ENCODE measurements at places on chromosomes 3 and 15.

DNA sequence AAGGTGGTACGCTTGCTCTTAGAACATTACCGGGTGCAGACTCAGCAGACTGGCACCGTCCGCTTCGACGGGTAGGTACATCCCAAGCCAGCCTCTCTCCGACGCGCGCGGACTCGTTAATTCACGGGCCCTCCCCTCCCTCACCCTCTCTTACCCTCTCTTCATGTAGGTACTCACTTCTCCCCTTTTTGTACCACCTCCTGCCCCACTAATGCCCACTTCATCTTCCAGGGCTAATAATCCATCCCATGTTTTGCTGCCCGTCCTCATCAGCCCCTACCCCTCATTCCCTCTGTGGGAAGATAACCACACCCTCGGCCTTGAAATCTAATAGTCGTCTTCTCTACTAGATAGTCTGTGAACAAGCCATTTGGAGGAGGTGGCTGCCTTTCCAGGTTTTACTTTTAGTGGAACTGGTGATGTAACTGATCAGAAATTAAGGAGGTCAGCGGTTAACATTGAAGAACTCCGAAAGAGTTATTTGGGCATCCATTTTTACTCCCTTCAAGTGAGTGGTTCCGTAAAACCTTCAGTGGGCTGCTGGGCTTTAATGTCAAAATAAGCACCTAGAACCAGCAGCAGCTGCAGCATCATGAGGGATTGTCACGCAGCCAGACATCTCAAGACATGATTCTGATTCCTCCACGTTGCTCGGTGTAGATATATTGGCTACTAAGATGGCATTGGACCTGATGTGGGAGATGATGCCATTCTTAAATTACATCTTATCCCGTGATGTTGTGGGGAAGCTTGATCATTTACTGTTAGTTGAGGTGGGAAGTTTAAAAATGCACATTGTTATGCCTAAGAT is 1.3 kb downstream of the FEM1B start:
- DNase-seq: no peak

DNA sequence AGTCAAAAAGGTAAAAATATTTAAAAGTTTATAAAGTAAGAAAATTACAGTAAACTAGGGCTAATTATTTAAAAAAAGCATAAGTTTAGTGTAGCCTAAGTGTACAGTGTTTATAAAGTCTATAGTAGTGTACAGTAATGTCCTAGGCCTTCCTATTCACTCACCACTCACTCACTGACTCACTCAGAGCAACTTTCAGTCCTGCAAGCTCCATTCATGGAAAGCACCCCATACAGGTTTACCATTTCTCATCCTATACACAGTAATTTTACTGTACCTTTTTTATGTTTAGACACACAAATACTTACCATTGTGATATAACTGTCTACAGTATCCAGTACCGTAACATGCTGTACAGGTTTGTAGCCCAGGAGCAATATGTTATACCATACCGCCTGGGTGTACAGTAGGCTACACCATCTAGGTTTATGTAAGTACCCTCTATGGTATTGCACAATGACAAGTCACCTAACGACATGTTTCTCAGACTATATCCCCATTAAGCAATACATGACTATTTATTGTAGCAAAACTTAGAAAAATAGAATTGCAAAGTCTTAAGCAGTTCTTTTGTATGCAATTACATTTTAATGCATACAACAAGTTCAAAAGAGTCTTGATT is 19.5 kb downstream of the AVEN start:
- DNase-seq: no peak

DNA sequence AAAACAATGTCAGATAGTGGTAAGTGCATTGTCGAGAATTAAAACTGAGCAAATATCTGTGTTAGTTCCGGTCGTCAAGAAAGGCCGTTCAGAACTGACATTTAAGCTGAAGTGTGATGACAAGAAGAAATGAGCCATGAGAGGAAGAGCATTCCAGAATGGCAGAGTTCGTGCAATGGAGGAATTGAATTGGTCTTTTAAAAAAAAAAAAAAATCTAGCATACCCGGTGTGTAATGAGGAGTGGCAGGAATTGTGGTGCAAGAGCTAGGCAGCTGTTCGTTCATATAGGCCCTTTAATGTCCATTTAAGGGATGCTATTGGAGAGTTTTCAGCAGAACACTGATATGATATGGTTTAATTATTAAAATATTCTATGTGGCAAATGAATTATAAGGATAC is 2.6 kb upstream of the GBE1 start:
- DNase-seq: no peak

- DNase-seq: no peak
These were observed 941 bp downstream of the ZBED2 start for GRCh38 chr3:111594205-111594604.

DNA sequence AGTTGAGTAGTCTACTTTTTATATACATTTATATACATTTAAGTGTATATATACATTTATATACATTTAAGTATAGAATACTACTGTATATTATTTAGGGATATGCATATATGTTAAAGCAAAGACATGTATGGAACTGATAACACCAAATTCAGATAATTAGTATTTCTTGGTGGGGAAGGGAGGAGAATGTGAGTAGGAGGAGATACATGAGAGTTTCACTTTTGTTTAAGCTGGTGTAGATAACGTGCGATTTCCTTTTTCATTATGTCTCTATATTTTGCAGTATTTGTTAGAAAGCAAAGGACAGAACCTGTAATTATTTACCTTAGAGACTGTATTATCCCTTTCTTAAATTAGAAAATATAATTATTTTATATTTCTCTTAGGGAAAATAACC is 16.6 kb upstream of the NIT2 start:
- no peak for DNase-seq

DNA sequence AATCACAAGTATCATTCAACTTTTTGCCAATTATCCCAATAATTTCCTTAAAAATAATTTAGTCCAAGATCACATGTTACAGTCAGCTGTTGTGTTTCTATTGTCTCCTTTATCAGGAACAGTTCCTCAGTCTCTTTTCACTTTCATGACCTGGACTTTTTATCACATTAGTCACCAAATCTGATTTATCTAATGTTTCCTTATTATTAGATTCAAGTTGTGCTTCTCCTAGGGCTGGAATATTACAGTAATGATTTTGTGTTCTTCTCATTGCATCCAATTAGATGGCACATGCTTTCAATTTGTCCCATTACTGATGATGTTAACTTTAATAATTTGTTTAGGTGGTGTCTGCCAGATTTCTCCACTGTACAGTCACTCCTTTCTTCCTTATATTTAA is 66.3 kb upstream of the DCBLD2 start:
- DNase-seq: no peak

DNA sequence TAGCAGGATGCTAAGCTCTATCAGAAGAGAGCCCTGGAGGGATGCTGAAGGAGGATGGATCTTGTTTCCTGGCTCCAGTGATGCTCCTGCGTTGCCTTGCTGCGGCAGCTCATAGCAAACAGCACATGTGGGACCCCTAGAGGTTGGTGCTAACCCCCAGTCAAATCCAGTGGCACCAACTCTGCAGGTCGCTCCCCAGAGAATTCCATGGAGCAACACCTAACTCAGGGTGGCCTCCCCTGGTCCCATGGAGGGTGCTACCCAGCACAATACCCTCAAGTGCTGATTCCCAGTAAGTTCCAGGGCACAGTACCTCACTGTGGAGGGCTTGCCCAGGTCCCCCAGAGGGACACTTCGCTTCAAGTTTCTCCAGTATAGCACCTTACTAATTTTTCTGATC is 231.2 kb downstream of the NEK10 start:
- no peak for DNase-seq

DNA sequence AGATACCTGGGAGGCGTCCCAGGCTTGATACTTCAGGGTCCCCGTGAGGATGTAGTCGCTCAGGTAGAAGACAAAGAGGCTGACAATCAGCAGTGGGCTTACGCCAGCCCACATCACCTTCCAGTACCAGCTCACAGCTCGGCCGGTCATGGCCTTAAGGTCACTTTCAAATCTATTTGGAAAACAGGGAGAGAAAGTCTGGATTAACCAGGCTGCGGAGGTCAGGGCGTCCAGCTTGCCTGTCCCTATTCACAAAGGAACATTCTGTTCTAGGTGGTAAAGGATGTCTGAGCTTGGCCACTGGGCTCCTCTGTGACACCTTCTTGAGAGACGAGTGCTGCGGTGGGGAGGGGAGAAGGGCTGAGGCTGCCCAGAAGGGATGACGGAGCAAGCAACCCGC is 36.5 kb downstream of the SLC6A20 start:
- DNase-seq: no peak

DNA sequence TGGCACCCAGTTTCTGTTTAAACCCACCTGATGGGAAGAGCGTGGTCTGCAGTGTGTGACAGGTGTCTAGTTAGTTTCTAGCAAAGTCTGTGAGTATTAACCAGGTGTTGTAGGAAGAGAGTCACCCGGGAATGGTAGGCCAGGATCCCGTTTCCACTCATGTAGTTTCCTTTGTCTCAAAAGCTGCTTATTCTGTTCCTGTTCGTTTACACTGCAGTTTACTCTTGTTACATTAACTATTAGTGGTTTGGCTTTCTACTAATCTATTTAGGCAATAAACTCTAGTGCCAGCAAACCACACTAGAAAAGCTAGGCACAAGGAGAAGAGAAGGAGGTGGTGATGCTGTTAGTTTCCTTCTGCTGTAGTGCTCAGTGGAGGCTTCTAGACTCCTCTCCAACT is 32.7 kb downstream of the WDR76 start:
- no peak for DNase-seq

GRCh38 chr3:110454066-110454465 is 617.5 kb upstream of the NECTIN3 start:
- no peak for DNase-seq

- DNase-seq: no peak
These were observed 128.5 kb downstream of the MYRIP start for GRCh38 chr3:39937874-39938273.

DNA sequence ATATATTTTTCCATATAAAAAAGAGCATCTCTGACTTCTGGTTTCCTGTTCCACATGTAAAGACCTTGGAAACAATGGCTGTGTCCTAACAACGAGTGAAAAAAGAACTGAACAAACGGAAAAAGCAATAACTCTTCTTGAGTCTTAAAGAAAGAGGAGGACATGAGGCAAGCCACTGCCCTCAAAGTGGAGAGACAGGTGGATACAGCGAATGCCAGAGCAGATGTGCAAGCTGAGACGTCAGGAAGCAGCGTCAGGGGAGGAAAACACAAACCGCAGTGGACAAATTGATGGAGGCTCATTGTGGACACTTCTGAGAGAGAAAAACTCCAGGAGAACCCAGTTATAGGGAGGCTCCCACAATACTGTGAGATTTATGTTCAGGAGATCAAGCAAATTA is 208.0 kb upstream of the MME start:
- no peak for DNase-seq

DNA sequence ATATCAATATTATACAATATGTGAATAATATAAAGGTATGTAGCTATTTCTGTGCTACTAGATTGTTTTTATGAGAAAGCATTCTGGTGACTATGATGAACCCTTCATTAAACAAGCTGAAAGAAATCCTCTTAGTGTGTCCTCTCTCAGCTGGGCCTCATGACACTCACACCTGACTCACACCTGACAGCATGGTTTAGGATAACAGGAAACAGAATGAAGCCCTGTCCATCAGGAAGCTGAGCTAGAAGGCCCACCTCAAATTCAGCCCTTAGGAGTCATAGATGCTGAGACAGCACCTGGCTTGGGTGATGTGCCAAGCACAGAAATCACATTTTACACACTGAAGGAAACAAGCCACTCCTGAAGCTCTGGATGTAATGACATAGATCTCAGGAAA is 30.8 kb downstream of the CHCHD4 start:
- DNase-seq: no peak

DNA sequence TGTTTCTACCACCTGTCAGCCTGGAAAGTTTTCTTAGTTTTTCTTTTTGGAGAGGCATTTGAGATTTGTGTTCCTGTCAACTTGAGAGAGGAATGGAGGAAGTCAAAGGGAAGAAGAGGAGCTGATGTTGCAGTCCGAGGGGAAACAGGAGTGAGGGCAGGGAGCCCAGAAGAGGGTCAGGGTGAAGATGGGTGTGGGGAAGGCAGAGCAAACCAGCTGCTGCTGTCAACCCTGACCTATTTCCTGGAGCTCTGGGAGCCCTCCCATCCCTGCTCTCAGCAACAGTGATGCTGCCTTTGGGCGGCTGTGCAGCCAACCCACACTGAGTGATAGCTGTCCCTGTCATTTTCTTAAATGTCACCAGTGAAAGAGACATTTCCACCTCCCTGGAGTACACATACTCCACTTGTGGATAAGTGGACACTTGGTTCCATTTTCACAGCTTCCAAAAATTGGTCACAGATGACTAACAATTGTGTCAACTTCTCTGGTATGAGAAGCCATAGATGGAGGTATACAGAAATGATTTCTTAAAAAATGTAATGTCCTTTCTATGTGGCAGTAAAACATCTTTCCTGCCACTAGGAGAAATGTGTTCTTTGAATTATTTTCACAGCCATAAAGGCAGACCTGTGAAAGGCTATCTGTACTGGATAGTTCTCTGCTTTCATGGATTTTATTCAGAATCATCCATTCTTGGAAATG is 556.3 kb upstream of the TBL1XR1 start:
- DNase-seq: no peak

GRCh38 chr3:43957553-43957952 is 266.8 kb downstream of the ABHD5 start:
- no peak for DNase-seq

- no peak for DNase-seq
These were observed 48.7 kb upstream of the TSC22D2 start for GRCh38 chr3:150359381-150359780.

DNA sequence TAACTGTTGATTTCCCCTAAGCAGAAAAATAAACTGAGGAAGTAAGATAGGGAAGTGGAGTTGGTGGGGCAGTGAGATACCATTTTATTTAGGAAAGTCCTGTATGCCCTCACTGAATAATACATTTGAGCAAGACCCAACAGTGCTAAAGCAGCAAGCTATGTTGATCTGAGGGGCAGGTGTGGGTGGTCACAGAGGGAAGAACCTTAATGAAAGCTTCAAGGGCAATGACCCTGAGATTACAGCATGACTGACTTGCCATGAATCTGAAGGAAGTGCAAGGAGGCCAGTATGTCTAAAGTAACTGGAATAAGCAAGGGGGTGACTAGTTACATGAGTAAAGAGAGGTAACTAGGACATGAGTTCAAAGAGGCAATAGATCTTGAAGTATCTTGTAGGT is 159.5 kb downstream of the CD47 start:
- no peak for DNase-seq

DNA sequence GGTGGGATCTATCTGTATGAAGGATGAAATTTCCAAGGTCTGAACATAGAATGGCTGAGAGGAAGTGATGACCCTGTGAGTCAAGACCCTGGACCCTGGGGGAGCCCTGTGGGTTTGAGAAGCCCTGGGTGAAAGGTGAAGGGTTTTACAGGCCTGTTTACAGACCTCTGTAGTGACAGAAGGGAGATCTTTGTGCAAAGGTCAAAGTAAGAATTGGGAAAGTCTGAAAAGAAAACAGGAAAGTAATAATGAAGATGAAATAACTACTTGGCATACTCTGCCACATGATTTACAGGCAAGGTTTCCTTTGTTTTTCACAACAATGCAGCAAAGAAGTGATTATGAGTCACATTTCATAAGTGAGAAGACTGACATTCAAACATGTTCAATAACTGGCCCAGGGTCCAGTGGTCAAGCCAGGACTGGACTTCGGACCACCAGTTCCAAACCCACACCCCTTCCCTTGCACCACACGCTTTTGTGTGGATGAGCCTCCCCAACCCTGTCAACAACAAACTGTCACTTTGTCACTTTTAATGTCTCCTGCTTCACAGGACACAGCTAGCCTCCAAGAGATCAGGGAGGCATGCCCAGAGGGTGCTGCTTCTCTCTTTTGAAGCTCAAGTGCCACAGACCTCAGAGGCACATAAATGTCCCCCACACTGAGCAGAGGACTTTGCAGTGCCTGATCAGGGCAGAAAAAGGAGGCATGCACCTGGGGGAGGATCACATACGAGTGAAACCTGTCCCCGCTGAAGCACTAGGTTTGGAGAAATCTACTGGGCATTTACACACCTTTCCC is 21.5 kb downstream of the CD86 start:
- no peak for DNase-seq

All from stimulated activated CD4-positive, alpha-beta T cell treated with anti-CD3 and anti-CD28 coated beads, Interleukin-2, amount 100 ng/mL, for 24 hours (primary cell).